ENCODE measurements at places on chromosomes 5 and 9.
A peak's percentile ranks its signal among the peaks of the same experiment; 100 is the strongest.

- no peak for DNase-seq
Measured at GRCh38 chr9:118305331-118305730, 601.1 kb downstream of the TLR4 start.

DNA sequence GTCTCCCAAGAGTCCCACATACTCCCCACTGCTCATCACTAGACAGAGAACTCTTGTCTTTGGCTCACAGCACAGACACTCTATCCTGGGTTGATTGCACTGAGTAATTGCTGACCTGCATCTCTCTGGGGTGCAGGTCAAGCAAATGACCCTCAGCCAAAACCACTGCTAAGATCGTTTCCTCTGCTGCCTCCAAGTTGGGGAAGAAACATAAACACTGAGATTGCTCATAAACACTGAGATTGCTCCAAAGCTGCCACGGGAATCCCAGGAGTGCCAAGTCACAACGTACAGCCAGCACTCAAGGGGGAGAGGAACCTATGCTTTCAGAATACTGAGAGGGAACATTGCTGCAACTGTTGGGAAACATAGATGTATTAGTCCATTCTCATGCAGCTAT lies 1402.1 kb upstream of the ACO1 start:
- no peak for DNase-seq

DNA sequence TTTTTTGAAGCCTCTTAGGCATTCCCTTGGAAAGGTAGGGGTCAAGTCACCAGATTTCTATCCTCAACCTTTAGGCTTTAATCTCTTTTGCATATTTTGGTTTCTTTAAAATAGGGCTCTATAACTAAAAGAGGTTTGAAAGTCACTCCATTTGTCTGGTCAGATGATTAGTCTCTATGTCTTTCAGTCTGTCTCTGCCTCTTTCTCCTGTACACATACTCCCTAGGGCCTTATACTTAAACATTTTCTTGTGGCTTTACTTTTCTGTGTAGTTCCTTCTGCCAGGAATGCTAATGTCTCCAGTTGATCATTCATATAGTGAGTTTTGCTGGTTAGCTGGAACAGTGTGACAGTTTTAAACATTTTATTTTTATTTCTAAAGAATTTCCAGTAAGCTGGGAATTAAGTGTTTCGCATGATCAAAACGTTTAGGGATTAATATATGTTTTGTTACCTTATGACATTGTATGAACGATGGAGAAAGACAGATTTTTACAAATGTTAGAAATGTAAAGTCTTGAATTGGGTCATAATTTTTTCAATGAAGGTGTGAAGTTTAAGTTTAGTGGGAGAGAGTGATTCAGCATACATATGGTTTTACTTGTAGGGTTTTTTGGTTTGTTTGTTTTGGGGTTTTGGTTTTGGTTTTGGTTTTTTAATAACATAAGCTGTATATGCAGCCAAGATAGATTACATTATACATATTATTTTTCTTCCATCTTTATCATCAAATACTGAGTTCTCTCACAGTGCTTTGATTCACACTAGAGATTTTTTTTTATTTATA lies 90.6 kb downstream of the ZCCHC7 start:
- DNase-seq, result no peak

DNA sequence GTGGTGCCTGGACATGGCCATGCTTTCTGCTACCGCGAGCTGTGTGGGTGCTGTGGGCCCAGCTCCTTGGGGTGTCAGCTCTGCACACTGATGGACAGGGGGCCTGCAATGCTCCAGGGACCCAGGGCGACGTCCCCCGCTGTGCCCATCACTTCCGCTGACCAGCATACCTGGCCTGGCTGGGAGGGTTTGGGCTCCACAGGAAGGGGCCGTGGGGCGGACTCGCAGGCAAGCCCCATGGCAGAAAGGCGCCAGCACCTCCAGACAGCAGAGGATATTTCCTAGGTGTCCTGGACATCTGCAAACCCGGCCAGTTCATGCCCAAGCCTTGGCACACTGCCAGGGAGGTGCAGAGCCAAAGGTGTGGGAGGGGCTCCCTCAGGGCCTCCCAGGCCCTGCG lies 295.8 kb upstream of the IRX4 start:
- no peak for DNase-seq

DNA sequence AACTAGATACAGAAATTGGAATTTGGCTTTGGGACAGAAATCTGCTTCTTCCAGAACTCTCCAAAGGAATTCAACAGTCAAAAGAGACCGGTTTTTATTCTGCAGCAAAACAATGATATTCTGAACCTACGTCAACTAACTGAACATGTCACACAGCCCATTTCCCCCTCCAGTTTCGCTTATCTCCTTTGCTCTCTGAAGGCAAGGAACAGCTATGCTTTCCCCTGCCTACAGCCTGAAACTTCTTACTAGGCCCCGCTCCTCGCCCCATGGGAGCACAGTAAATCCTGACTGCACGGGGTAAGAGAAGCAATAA lies 488 bp downstream of the SKIC3 start:
- DNase-seq, result no peak

DNA sequence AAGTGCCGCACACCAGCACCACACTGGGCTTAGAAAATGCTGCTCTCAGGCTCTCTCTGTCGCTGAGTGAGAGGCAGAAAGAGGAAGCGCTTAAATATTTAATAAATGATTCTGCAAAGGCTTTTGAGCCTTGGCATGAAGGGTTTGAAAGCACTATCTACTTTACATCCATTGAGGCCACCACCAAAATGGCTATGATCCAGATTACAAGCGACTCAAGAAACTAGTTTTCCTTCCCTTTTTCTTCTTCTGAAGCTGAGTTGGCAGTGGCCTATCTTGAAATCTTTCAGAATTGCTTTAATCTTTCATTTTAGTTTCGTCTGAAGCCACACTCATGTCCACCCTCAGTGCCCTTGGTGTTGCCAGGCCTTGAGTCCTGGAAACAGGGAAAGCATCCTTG lies 59.5 kb downstream of the EBF1 start:
- DNase-seq, result no peak

DNA sequence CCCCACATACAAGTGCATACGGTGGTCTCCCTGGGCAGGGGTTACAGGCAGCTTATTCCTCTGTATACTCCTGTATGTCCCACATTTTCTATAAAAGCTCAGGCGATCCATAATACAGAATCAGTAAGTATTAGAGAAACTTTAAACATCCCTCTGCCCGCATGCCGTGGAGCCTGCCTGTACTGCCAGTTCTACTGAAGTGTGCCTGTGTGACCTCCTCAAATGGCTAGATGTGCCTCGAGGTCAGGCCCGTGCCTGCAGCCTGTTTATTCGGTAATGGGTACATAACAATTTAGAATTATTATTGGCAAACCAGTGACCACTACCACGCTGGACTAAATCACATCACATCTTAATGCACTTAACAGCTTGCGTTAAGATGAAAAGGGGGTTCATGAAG lies 190.8 kb downstream of the FANCC start:
- DNase-seq, result no peak

DNA sequence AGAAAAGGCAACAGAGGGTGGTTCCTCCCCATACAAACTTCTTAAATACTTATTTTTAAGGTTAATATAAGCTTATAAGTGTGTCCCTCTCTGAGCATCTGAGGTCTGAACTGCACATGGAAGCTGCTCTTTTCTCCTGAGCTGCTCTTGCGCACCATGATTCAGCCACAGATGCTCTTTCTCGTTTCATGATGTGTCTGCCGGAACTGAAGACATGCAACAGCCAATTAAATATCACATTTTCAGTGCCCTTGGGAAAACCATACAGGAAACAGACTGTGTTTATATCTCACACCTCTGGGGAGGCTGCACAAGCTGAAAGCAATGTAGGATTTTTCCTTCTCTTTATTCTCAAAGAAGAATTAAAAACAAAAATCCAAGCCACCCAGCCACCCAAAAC lies 96.8 kb upstream of the NREP start:
- no peak for DNase-seq

- no peak for DNase-seq
Measured at GRCh38 chr9:111843971-111844370, 49.2 kb upstream of the SHOC1 start.

DNA sequence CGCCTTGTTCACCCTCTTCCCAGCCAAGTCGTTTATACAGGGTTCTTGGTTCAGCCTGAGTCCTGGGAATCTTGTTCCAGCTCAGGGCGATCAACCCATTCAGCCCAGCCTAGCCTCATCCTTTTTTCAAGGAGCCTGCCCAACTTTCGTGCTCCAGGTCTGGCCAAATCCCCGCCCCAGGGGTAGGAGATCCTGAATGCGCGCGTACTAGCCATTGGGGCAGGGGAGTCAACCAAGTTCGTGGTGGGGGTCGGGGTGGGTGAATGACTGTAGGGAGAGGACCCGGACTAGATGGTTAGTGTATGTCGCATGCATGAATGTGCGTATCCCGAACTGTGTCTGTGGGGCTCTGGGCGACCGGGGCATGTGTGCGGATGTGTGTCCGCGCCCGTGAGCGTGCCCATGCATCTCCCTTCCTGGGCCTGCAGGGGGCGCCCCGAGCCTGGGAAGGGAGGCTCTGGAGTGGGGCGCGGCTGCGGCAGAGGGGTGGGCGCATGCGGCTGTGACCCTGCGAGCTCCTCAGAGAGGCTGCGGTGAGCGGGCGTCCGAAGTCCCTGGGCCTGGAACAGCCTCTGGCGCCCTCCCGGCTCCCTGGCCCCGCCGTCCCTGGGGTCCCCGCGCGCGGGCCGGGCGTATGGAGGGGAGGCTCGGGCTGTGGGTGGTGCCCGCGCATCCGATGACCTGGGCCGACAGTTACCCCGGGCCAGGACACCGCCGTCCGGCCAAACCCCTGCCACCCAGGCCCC lies 8.7 kb downstream of the CCL21 start:
- no peak for DNase-seq

GRCh38 chr5:112388739-112389138 lies 30.3 kb downstream of the EPB41L4A start:
- peak; percentile 14 for DNase-seq

GRCh38 chr5:169085636-169086035 lies 215.3 kb downstream of the SLIT3 start:
- DNase-seq, result no peak

DNA sequence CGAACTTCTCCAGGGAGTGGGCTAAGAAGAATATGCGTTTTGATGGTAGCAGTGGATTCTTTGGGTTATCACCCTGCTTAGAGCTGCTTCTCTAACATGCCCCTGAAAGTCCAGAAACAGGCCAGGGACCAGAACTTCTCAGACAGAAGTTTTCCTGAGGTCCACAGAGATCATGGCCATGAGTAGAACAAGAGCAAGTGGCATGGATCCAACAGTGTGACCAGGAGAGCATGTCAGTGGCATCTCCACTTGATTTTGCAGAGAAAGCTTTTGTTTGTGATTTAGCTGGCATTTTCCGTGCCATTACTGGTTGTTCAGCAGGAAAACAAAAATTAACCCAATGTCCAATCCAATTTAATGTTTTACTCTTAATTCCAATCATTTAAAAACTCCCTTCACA lies 298.5 kb upstream of the CD180 start:
- peak; percentile 39 for DNase-seq

DNA sequence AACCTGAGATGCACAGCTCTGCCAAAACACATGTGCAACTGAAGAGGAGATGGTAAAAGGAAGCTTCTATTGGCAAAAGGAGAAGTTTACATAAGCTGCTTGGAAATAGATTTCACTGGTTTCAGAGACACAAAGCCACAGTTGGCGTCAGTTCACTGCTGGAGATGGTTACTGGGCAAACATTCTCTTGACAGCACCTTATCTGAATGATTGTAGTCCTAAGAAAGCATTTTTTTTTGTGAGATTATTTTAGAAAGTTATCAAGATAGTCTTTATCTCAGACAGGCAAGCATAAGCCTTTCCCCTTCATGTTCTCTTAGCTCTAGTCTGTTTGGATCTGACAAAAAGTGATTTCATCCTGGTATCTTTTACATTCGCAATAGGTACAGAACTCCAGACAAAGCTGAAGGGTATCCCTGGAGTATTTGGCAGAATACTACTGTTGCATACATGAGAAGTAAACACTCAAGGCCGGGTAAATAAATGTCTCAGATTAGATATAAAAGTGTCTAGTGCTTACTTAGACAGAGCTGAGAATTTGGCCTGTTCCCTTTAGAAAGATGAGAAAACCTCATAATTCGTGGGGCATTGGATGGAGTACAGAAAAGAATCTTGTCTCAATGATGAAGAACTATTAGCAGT lies 1668.0 kb upstream of the NUDT12 start:
- no peak for DNase-seq

DNA sequence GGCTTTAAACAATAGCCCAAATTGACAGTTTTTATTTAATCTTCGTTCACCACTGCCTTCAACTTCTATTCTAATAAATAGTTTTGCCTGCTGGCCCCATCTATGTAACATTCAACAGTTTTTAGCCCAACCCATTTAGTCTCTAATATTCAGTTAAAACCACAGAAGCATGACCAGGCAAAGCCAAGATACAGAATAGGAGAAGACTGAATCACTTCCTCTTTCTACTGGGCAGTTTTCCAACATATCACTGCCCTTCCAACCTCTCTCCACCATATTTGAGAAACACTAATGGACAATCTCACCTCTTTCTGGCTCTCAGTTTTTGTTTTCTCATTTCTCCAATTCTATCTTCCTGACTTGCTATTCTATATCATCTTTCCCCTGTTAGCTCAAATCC lies 352.9 kb downstream of the DNAH5 start:
- DNase-seq, result no peak

DNA sequence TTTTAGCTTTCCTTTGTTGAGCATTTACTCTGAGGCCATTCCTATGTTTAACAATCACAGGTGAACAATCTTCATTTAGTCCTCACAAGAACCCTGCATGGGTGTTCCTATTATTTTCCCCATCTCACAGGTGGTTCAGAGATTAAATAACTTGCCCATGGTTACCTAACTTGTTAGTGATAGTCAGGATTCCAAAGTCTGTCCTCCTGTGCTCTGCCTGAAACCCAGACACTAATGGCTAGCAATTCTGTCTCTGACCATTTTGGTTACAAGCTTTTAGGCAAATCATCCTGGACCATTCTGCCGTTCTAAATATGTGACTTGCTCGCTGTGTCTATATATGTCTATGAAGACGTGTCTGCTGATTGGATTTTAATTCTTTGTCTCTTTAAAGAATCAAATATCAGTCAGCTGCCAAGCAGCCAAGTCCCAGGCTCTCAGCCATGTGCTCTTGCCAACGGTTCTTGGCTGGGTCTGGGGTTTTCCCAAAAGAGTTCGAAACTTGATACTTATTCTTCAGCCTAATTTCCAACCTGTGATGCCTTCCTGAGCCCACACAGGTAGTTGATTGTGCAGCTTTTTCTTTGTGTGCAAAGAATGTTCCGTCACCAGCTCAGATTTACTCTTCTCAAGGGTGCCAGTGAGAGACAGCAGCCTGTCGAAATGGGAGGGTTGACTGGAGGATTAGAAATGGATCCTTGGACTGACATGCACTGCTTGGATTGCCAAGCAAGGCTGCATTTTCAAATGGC lies 121.7 kb downstream of the NREP start:
- no peak for DNase-seq

- no peak for DNase-seq
Measured at GRCh38 chr5:151758141-151758429, 346 bp downstream of the ATOX1 start.

- DNase-seq, result peak; percentile 2
Measured at GRCh38 chr5:71937921-71938698, 169.2 kb upstream of the MAP1B start.

DNA sequence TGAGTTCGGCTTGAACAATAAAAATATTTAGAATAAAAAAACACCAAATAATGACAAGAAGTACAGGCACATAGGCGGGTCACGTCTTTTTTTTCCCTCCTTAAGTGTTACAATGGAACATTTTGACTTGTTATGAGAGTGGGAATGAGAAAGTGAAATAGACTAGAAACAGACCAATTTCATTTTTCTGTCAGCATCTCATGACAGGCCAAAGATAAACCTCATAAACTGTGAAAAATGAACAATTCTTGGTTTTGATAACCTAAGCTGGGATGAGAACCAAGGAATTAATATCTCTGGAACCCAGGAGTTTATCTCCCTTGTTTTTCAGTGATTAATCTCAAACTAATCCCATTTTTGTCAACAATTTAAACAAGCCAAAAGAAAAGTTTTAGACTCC lies 299.5 kb downstream of the SLIT3 start:
- no peak for DNase-seq

All from NCI-H187 (cell line).